HEK293T (cell line): ENCODE measurements at places on chromosomes 5 and 9.
A peak's percentile ranks its signal among the peaks of the same experiment; 100 is the strongest.

DNA sequence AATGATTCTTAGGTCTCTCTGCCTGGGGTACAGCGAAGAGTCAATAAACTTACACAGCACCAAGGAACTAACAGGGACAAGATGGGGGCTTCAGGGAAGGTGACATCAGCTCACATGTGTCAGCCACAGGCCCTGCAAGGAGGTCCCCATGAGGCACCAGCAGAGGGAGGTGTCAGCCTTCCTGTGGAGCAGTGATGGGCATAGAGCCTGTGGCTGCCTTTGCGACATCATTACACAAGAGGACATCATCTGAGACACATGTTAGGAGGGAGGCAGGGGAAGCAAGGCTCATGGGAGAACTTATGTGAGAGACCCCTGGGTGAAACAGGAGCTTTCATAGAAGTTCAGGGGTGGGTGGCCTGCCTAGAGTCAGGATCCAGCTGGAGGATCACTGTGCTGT is 389.6 kb downstream of the SEMA5A start:
- DNase-seq: no peak

DNA sequence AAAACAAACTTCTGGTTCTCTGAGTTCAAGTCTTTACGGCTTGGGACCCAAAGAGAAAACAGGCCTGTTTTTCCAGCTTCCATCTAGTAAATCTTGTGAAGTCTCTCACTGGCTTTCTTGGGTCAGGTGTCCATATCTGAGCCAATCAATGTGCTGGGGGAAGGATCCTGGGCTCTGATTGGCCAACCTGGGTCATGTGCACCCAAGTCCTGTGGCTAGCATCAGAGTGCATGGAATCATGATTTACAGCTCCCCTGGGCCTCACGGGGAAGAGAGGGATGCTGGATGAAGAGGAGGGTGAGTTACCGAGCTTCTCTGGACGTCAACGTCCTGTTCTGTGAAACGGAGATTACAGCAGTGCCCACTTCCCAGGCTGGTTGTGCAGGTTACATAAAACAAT is 19.4 kb downstream of the CXCL14 start:
- peak; percentile 35 for DNase-seq

GRCh38 chr9:134622896-134623257 is 18.7 kb upstream of the COL5A1 start:
- no peak for DNase-seq

DNA sequence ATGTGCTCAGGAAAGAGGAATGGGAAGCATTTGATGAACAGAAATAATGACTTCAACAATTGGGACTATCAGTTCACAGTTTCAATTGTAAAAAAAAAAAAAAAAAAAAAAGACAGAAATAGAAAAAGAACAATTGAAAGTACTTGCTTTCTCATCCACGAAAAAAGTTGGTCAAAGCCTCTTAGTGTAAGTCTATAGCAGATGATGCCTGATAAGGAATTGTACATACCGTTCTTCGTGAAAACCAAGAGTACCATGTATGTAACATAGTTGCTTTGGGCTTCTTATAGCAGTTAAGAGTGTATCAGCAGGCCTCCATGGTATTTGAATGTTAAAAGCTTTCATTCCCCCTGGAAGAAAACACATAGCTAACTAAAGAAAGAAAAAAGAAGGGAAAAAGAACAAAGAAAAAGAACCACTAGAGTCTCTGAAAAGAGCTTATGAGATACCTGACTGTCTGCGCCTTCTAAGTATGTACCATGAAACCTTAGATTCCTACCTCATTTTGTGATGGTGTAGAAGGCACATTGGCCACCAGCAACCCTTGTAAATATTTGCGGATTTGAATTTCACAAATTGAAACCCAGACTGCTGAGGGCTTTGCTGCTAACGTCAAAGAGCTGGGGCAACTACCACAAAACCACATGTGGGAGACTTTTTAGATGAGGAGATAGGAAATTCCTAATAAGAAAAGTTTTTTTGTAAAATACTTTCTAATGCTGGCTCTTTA is 75.2 kb downstream of the TMC1 start:
- no peak for DNase-seq

- no peak for DNase-seq
These were observed 719 bp downstream of the ARL14EPL start for GRCh38 chr5:116032991-116033390.

GRCh38 chr9:126383406-126384046 is 56.9 kb downstream of the MVB12B start:
- no peak for DNase-seq

GRCh38 chr5:126868338-126869004 is 91.5 kb downstream of the LMNB1 start:
- DNase-seq: no peak

DNA sequence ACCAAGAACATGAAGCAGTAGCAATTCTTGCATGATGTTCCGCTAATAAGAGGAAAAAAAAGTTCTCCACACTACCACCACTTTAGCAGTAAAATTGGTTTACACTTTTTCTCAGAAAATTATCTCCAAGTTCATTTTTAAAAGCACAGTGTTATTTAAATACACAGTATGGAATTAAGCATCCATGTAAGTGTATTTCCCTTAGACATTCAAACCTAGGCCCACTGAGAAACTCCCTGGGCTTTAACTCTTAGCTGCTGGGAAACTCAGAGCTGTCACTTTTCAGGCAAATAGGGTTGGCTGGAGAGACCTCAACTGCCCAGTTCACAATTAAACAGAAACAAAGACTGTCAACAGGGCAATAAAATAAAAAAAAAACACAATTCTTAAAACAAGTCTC is 2.7 kb downstream of the GNAQ start:
- DNase-seq: no peak

DNA sequence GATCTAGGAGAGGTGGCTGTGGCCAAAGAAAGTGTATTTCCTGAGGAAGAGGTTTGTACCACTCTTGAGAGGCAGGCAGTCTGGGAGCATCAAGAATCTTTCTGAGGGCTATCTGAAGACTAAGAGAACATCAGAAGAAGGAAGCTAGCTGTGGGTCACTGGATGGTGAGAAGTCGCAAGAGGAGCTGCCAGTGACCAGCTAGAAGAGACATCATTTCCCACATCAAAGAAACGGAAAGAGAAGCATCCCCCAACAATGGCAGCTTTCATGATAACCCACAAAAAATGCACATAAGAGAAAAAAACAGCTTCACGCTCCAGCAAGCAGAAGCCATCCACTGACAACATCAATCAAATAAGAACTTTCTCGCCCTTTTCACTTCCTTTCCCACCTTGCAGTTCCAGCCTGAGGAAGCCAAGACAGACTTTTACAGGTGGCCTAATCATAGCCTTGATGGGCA is 25.0 kb upstream of the CEP78 start:
- no peak for DNase-seq
